Muscle of back (tissue), 13 donors: ENCODE measurements at places on chromosomes 16 and 17.
A peak's percentile ranks its signal among the peaks of the same experiment; 100 is the strongest.

DNA sequence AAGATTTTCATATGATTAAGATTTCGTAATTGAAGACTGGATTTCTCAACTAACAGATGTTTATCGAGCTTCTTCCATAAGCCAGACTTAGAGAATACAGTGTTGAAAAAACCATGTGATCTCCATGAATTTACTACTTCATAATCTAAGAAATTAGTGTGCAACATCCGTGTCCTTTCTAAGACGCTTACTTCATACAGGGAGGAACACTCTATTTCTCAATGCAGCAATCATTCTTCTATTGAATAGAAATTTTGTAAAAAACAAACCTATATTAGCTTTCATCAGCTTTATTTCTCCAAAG, 946.3 kb downstream of the KCNJ2 start:
- no peak for DNase-seq

DNA sequence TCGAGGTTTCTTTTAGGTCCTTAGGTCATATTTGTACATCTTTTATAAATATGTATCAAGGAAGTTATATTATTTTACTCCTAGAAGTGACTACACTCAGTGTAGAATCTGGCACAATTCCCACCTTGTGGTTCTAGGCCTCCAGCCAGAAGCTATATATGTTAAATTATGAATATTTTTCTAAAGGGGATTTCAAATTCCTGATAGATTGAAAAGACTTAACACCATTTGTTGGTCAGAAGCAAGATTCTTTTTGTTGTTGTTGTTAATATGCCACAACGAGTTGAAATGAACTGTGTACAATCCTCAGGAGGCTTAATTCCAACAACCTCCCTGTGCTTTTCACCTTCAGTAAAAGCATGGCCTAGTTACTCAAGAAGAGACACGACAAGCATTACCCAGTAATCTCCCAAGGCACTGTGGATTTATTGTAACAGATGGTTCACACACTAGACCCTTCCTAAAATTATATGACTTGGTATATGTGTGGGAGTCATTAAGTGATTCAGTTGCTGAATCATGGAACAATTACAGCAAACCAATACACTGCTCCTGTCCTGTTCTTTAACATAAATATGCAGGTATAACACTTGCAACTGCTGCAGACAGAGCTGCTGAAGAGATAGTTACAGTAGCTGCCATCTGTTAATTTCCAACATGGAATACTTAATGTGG, 964.4 kb upstream of the GOT2 start:
- peak; percentile 15 for DNase-seq

GRCh38 chr17:13702266-13702665, 100.5 kb upstream of the HS3ST3A1 start:
- DNase-seq: peak; percentile 7

DNA sequence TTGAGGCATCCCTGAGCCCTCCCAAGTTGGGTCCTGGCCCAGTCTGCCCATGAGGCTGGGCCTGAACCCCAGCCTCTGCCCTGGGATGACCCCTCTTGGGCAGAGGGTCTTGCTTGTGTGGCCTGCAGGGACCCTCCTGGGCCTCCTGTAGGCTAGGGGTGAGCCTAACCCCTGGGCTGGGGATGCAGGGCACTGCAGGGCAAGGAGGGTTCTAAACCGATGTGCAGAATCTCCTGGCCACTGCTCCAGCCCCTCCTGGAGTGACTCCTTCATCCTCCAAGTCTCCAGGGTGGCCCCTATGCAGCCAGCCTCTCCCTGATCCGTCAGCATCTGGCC, 37.5 kb downstream of the LGALS9 start:
- DNase-seq: no peak

- DNase-seq: no peak
Observed at GRCh38 chr17:4958102-4958501, 7.2 kb downstream of the ENO3 start.

- no peak for DNase-seq
Observed at GRCh38 chr16:10631886-10632285, 51.5 kb upstream of the EMP2 start.

- peak; percentile 75 for DNase-seq
Observed at GRCh38 chr17:38881600-38882191, 11.8 kb downstream of the LASP1 start.

GRCh38 chr16:13378151-13378550, 476.8 kb downstream of the SHISA9 start:
- DNase-seq: no peak

DNA sequence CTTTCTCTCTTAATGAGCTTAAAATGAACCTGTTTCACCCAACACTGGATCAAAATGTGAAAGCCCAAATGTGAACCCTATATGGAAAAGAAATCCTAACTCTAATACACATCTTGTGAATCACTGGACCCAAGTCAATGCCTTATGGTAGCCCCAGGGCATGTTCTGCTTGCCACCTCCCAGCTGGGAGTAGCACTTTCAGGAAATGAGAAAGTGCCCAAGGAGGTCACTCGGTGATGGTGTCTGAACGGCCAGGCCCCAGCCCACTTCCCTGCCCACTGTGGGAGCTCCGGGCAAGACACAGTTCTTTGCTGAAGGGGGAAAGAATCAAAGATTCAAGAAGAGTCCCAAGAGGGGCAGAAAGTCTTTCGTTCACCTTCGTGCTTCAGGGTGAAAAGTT, 46.1 kb downstream of the GTF3C1 start:
- DNase-seq: no peak

DNA sequence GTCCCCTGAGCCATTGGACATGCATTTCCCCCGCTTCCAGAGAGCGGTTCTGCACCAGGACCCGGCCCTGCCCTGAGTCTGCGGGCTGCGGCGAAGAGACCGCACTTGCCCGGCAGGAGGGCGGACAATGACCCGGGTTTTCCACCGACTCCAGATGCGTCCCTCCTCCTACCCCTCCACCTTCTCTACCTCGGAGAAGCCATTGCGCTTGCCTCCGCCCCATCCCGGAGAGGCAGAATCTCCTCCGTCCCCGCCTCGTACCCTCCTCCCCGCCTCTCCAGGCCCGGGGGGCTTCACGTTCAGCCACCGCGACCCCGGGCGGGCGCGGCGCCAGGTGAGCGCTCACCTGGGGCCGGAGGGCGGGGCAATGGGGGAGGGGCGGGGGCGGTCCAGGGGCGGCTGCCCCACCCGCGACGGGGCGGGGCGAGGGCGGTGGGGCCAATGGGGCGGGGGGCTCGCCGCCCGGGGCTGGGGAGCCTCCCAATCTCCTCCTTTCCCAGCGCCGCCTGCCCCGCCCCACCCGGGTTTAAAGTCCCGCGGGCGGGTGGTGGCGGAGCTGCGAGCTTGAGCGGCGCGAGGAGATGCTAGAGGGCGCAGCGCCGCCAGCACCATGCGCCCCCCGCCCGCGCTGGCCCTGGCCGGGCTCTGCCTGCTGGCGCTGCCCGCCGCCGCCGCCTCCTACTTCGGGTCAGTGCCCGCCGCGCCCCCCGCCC, at the start of gene WNT9B:
TSS of gene WNT9B (plus strand) at position 555 of the 713 bp plus-strand sequence. CDS start at position 611, 56 bp downstream.
- no peak for DNase-seq

GRCh38 chr16:51854401-51854951, 692.5 kb downstream of the TOX3 start:
- peak; percentile 38 for DNase-seq

GRCh38 chr16:978403-978802, 3.2 kb upstream of the SOX8 start:
- DNase-seq: no peak

GRCh38 chr17:17552351-17553216, 38.9 kb downstream of the PEMT start:
- DNase-seq: no peak

DNA sequence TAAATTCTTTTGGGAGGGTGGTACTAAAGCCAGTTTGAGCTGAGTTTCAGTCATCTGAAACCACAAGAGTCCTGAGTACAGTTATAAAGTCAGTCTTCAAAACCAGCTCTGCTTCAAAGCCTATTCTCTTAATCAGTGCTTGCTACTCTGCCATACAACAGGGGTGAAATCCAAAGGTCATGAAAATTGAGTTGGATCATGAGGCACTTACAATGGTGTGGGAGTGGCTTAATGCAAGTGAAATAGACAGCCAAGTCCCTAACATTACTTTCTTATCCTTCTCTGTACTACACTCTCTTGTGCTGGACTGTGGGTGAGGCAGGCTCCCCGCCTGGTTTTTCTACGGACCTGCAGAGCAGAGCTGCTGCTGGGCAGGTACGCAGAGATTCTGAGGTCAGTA, 12.4 kb downstream of the CBLN1 start:
- no peak for DNase-seq

DNA sequence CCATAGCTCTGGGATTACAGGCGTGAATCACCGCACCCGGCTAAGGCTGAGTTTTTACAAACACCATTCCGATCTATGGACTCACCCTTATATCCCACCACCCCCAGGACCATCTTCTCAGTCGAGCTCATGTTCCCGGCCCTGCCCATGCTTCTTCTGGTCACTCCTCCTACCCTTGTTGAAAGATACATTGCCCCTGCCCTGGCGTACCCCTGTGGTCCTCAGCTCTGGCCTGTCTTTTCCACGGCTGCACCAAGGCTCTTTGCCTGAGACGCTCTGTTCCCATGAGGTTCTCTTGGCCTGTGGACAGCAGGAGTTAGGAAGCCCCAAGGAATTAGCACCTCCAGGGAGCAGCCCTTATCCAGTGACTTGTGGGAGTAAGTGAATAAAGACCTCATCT, 379.4 kb upstream of the TNRC6C start:
- no peak for DNase-seq

DNA sequence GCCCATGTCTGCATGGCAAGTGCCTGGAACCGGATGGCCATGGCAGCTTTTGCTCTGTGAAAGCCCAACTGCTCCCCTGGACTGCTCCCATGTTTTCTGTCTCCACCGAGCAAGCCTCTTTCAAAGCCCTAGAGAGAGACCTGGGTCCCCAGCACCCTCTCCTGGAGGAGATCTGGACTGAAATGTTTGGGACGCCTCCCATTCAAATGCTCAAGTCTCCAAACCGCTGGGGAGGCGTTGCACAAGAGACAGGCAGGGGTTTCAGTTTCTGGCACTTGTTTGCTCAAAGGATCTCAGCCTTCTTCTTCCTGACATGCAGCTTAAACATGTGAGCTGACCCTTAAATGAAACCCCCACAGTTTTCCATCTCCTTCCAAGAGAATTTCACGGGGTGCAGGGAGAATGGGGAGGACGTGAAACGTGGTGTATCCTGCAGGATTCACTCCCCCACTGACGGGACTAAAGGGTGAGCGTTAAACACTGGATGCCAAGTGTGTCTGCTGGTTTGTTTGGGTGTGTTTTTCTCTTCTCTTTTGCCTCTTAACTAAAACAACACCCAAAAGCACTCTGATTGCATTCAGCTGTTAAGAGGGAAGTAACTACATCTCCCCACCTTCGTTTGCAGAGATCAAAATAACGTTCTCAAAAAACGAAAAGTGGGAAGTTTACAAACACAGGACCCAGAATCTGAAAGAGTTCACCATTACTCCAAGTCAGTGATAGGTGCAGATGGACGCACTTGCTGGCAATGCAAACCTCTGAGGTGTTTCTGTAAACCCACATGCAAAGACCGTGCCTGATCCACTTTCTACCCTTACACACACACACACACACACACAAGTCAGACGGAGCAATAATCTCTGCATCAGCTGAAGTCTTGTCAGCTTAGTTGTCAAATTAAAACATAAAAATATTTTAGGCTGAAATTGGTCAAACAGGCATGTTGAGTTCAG, 256.9 kb downstream of the C16orf95 start:
- DNase-seq: no peak

GRCh38 chr17:15257258-15257788, 7.8 kb downstream of the PMP22 start:
- DNase-seq: peak; percentile 84

DNA sequence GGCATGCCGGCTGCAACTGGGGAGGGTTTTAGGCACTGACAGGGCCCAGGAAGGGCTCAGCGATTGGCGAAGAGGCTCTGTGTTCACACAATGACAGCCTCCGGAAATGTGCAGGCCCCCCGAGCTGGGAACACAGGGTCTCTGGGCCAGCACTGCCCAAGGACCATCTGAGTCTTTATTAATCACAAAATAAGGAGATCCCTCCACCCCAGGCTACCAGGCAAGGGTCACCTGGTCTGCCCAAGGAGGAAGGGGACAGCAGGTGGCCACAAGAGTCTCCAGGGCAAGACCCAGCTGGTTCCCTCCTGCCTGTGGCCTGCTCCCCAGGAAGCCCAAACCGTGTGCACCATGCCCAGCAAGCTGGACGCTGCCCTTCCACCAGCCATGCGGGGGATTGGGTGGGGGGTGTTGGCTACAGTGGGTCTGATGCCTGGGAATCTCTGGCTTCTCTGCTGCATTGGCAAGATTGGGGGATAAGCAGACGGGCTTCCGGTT, 52.1 kb upstream of the TNRC6C start:
- DNase-seq: no peak

GRCh38 chr17:73914536-73915274, 270.5 kb upstream of the SDK2 start:
- DNase-seq: no peak

GRCh38 chr16:30076276-30076791, 540 bp downstream of the PPP4C start:
- no peak for DNase-seq
